ENCODE measurements at places on chromosomes 12 and 14.
A peak's percentile ranks its signal among the peaks of the same experiment; 100 is the strongest.

DNA sequence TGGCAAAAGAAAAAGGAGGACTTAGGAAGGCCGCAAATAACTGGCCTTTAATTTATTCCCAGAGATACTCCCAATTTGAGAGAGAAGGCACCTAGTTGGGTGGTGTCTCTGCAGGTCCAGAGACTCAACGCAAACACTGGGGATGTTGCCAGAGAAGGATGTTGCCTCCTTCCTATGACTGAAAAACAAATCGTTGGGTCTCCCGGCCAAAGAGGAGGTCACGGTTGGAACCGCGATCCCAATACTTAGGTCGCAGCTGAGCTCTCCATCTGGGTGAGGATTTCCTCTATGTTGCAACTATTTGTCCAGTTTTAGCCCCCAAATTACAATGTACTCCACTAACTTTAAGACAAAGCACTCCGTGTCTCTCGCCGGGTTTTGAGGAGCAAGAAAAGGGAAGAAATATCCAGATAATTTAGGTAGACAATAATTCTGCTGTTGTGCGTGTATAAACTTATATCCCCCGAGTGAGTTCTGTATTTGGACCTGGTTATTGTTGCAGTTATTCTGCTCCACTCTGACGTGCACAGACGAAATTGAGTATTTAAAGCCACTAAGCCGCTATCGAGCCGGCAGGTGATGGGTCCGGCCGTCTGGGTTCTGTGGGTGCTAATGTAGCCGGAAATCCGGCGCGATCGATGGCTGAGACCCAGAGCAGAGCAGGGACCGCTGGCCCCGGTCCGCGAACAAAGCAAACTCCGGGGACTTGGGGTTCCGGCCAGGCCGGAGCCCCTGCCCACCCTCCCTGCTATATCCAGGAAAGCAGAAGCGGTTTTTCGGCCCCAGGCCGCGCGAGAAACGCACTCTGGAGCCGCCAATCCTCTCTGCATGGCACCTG, 5.7 kb downstream of the HOXC12 start:
- DNase-seq = no peak

DNA sequence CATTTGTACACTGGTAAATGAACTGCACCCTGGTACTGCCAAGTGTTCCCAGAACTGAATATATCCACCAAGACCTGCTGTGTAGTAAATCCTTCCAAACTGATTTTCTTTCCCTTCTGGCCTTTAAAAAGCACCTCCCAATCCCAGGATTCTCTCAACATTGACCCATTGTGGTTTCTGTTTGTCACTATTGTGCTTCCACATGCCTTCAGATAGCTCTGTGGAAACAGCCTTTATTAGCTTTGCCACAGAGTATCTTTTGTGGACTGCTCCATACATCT, 949 bp upstream of the KIF21A start:
- DNase-seq = no peak

DNA sequence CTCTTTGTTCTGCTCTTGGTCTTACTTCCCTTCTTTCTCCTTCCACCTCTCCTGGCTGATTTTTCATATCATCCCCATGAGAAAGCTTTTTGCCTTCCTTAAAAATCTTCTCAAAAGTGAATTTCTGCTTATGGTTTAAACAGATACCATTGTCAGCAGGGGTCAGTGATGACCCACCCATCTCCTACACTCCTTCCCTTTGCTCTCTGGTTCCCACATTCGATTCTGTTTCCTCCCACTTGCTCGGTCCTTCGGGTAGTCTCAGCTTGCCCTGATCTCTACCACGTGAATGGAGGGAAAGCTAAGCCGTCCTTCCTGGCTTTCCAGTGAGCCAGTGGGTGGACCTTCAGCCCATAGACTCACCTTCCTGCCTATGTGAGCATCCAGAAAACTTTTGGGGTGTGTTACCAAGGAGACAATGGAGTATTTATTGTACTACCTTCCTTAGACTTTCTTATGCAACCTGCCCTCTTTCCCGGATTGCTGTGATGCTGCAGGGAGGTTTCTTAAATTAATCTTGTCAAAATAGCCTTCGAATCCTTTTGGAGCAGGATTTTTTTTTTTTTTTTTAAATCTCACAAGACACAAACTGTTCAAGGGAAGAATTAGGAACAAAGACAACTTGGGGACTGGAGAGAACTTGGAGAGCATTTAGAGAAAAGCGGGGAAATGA, 306.3 kb downstream of the CACNA1C start:
- DNase-seq = no peak

DNA sequence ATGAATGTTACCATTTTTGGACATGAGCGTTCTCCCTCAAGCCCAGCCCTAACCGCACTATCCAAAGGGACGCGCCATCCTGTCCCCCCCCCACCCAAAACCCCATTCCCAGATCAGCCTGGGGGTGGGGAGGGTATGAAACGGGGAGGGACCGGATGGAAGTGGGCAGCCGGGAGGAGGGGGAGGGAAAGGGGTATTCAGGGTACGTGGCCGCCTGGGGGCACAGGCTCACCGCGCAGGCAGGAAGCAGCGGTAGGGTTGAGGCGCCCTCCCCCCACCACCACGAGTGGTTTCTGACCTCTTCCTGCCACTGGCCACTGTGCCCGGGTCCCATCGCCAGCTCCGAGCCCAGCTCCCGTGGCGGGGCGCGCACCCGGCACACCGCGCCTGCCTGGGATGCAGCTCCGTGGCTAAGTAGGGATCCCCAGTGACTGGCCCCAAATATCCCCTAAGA, 1.4 kb downstream of the ACTN1 start:
- DNase-seq = peak; percentile 79

GRCh38 chr12:91685917-91686316, 459.7 kb downstream of the BTG1 start:
- no peak for DNase-seq

GRCh38 chr12:62854024-62854423, 80.9 kb downstream of the PPM1H start:
- no peak for DNase-seq

GRCh38 chr12:121628536-121628935, 2.2 kb downstream of the ORAI1 start:
- no peak for DNase-seq

- no peak for DNase-seq
Measured at GRCh38 chr14:92582706-92583452, 69.3 kb downstream of the RIN3 start.

Measured in HAP-1 (cell line).